D721Med (cell line): ENCODE measurements at places on chromosomes 7 and 10.

DNA sequence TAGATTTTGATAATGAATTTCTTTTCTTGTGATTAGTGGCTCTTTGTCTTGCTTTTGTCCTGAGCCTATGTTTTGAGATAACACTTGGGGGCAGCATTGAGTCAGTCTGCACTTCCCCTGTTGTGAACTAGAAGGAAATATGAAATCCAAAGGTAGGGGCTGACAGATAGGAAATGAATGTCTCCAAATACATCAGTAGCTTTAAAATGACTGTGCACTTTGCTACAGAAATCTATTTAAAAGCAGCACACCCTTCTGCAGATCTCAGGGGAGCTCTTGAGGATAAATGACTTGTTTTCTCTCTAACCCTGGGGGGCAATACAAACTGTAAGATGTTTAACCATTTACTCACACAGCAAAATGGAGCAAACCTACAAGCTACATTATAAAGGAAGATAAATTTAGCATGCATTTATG lies 176.0 kb upstream of the MYO3A start:
- DNase-seq = no peak

DNA sequence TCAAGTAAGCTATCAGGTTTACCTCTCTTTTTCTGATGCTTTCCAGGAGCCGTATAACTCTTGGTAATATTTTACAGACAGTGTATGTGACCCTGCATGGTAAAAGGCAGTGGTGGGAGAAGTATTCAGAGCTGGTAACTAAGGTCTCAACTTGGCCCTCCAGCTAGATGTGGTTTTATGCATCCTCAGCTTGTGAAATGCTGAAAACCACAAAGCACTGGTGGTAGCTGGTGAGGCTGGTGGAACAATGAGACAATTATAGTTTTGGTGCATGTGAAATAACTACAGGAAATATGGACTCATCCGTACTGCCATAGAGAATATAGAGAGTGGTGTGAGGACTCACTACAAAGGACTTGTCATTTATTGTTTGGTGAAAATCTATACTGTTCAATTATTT lies 383.0 kb upstream of the PCDH15 start:
- DNase-seq = no peak

DNA sequence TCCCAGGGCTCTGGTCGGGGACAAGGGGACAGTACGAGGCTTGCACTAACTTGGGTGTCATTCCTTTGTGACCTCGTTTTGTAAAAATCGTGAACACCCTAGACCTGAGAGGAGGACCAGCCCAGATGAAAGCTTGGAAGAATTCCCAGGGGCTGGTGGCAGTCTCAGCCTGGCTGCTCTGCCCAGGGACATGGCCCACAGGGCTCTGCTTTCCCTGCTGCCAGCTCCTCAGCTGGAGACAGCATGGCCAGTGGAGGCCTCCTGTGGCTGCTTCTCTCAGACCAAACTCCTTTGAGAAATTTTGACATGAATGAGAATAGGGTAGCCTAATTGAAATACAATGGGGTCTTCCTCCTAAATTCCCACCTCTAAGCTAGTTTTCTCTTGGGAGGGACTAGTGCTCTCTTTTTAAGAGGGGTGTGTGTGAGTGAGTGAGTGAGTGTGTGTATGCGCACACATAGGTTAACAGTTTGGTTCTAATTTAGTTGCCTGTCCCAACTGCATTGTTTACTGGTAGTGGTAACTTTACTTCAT lies 140.3 kb upstream of the EFCAB10 start:
- DNase-seq = no peak

GRCh38 chr7:17646253-17646956 lies 293.9 kb downstream of the SNX13 start:
- no peak for DNase-seq

DNA sequence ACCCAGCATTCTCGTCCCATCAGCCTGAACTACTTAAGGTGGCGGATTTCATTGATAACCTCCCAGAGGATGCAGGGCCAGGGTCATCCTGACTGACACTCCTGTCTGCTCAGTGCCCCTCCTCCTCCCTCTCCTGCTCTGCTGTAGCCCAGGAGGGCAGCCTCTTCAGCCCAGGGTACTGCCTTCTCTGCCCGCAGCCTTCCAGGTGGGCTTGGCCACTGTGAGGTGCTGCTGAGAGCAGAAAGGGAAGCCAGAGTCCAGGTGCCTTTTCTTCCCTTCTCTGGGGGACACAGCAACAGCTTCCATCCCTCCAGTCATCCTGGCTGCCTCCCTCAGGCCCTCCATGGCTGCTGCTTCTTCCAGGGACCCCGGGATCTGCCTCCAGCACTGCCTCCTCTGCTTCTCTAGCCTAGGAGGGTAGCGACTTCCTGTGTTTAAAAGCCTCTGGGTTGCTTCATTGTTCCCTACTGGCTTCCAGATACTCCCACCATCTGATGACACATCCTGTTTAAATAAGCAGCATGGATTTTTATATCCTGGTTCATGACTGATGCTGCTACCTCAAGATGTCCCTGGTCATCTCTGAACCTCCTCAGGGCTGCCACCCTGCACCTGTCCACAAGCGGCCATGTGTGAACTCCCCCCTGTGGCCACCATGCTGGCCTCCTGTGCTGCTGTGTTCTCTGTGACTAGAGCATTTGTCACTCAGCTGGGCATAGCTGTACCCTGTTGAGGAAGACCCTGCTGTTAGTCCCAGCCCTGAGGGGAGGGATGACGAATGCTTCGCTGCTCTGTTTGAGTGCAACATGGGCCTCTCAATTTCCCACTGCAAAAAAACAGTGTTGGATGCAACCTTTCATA lies 55.8 kb downstream of the AKR1C4 start:
- no peak for DNase-seq

DNA sequence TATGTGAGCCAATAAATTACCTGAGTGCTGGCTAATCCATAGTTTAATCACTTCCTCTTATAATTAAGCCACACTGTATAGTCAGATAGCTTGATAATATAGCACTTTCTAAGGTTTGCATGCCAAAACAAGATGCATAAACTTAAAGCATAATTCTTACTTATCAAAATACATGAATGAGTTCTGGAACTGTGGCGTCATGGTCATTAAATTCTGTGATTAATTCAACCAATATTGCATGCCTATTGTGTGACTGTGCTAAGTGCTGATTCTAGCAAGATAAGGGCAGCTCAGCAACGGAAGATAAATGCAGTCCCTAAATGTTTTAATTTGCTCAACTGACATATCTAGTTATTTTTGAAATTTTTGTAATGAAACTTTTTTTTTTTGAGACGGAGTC lies 29.7 kb downstream of the HOXA1 start:
- no peak for DNase-seq

GRCh38 chr7:111883241-111883640 lies 320.9 kb upstream of the IMMP2L start:
- DNase-seq = no peak

GRCh38 chr10:117757086-117757720 lies 214.7 kb downstream of the EMX2 start:
- no peak for DNase-seq

GRCh38 chr7:75559355-75559975 lies 67.3 kb downstream of the SPDYE5 start:
- DNase-seq = no peak

GRCh38 chr10:4151466-4151865 lies 366.5 kb upstream of the KLF6 start:
- no peak for DNase-seq

DNA sequence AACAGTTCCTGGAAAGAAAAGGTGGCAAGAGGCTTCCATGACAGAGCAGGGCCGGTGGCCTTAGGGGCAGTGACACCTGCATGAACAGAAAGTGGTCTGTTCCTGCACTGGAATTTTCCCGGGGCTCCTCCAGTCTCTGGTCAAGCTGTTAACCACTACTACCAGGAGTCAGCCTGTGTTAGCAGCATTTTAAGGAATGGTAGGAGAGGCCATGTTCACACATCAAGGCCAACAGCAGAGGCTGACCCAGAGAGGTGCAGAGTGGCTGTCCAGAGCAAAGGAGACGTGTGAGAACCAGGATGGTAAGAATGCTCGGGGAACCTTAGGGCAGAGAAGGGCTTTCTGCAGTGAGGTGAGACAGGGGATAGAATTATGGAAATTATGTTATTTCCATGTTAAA lies 8.5 kb downstream of the H2BK1 start:
- DNase-seq = no peak

DNA sequence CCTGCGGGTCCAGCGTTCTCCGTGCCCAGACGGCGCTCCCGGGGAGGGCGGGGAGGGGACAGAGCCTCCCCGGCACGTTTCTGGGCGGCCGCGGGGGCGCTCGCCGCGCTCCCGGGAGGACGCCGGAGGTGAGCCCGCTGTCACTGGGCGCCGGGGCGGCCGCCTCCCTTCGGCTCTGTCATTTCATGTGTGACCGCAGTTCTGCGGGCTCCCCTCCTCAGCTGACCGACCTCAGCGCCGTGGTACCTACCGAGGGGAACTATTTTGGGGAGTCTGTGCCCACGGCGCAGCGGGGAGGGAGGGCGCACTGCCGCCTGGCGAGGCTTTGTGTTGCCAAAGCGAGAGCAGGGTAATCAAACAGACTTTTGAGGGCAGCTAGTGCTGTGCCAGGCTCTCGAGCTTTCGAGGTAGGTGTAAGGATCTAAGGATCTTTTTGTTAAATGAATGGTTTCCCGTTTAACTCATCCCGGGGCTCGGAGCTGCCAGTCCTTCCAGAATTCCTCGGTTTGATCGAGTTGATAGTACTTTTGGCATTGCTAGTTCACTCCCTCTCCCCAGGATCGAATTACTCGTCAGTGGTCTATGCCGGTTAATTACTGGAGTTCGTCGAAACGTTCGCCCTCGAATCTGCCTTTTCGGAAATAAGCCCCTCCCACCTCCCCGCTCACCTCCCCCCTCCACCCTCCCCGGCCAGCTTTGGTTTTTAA lies 1.9 kb downstream of the ARID5B start:
- no peak for DNase-seq

- no peak for DNase-seq
Observed at GRCh38 chr7:32034052-32034451, 36.2 kb downstream of the PDE1C start.

- DNase-seq = no peak
Observed at GRCh38 chr10:1548146-1548545, 189.2 kb downstream of the ADARB2 start.

DNA sequence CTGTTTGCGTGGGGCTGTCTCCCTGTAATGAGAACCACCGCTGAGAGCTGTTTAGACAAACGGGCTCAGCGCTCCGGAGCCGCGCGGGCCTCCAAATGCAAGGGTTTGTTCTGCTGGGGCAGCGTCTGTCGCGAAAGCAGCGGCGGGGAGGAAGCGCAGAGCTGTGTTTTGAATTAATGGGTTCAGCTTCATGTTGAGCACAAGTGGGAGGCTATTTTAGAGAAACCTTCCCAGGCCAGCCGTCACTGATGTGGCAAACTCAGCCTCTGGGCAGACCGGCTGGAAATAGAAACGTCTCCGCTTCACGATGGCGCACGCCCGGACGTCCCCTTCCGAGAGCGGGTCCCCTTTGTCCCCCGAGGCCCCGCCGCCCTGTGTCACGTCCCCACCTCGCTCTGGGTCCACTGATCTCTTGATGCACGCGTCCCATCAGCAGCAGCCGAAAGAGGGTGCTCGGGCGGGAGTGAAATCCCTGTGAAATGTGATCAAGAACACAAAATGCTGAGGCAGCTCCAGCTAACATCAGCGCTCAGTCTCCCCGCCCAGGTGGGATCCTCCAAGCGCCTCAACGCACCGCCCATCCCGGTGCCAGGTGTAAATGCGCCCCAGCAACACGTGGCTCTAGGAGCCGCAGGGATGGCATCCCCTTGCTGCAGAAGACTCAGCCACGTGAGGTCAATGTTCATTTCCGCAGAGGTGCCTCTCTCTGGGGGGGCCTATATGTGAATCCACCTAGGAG lies 44.9 kb downstream of the BAMBI start:
- no peak for DNase-seq

- no peak for DNase-seq
Observed at GRCh38 chr7:142010952-142011548, 15.4 kb downstream of the MGAM start.

DNA sequence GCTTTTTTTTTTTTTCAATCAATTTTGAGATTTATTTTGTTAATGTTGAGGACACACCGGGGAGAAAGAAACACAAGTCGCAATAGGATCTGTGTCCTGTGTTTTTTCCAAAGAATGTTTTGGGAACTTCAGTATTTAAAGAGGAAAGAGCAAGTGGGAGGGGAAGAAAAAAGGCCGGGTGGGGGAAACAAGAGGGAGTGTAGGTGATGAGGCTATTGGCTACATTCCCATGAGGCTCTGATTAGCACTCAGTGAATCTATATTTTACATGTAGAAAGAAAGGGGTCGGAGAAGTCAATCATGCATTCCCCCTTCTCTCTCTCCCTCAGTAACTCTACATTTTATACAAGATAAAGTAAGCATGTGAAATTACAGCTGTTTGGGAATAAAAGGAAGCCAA lies 4.1 kb downstream of the ZNF680 start:
- DNase-seq = no peak
